Stimulated activated CD8-positive, alpha-beta memory T cell treated with anti-CD3 and anti-CD28 coated beads, Interleukin-7, amount 100 ng/mL, for 24 hours (primary cell): ENCODE measurements at places on chromosomes 12 and 14.

GRCh38 chr12:55797068-55797467 lies 20.5 kb downstream of the SARNP start:
- DNase-seq = no peak

- DNase-seq = no peak
These were observed 11.0 kb upstream of the MLXIP start for GRCh38 chr12:122067548-122067947.

DNA sequence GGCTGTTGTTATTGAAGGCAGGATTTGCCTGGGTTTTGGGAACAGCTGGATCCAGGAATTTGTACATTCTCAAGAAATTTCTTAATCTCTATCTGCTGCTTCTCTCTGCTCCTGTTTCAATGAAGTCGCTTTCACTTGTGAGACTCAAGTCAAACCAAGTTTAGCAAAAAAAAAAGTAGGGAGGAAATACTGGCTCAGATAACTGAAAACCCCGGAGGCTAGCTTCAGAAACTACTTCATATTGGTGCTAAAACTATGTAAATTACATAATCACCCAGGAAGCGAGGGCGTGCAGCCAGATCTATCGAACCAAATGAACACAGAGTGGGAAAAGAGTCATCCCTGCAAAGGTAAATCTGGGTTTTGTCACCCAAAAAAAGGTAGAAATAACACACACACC lies 68.3 kb upstream of the FICD start:
- DNase-seq = no peak

GRCh38 chr14:60642270-60643140 lies 6.8 kb downstream of the SIX1 start:
- DNase-seq = no peak

- DNase-seq = no peak
These were observed 5.4 kb downstream of the REC8 start for GRCh38 chr14:24177041-24177825.

- DNase-seq = no peak
These were observed 142.7 kb downstream of the TTLL5 start for GRCh38 chr14:75803765-75804164.

- no peak for DNase-seq
These were observed 128.8 kb upstream of the OR4E1 start for GRCh38 chr14:21802441-21802840.

GRCh38 chr14:105385698-105386365 lies 12.5 kb upstream of the TEX22 start:
- DNase-seq = no peak

- no peak for DNase-seq
These were observed 30.0 kb downstream of the GALNT16 start for GRCh38 chr14:69289811-69290520.

- no peak for DNase-seq
These were observed 316.3 kb downstream of the SLC6A15 start for GRCh38 chr12:84596266-84596665.

GRCh38 chr14:96285667-96286066 lies 29.7 kb downstream of the BDKRB1 start:
- DNase-seq = no peak

DNA sequence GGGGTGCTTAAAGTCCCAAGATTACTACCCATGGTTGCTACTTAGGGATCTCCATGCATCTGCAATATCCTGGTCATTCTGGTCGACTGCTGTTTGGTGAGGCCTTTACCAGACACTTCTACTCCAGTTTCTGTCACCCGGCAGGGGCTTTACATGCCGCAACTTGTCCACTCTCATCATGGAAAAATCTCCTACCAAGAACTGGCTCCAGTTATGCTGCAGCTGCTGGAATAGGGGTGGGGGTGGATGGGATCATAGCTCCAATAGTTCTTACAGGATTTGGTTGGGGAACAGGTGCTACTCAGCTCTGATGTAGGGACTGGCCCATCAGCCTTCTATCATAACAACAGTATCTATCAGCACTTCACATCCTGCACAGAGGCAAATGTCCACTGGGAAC lies 51.6 kb downstream of the SPTB start:
- no peak for DNase-seq

DNA sequence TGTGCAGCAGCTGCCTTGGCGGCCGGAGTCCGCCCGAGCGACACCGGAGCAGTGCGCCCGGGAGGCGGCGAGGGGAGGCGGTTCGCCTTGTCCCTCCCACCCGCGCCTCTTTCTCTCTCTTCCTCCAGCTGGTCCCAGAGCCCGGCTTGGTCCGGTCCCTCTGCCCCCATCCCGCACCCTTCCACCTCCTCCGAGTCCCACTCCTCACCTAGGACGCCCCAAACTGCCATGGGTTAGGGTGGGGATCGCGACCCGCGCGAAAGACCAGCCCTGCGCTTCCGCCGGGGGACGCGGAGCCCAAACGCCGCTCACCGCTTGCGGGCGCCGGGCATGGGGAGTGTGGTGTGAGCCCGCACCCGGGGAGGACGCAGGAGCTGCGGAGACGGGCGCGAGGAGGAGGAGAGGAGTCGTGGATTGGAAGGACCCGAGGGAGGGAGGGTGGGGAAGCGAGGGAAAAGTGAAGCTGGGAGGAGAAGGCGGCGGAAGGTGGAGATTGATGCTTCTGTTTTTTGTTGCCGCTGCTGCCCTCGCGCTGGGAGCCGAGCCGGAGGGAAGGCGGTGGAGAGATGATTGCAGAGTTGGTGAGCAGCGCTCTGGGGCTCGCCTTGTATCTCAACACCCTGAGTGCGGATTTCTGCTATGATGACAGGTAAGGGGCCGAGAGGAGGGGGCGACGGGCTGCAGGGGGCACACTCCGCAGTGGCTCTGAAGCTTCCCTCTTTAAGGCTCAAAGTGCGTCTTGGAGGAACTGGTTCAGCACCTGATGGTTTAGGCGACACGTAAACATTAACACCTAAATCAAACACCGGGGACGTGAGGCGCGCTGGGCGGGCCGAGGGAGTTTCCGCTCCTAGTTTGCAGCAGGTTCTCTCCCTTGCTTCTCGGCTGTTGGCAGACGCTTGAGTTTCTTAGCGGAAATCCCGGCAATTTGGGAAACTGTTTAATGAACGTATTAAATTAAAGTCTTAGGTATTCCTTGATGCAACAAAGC lies 610 bp downstream of the TMTC2 start:
- DNase-seq = peak; percentile 24

- no peak for DNase-seq
These were observed 179.1 kb downstream of the KITLG start for GRCh38 chr12:88401155-88401554.

- DNase-seq = no peak
These were observed 147.0 kb upstream of the ARID2 start for GRCh38 chr12:45582536-45582935.

GRCh38 chr12:40117818-40118217 lies 11.9 kb upstream of the SLC2A13 start:
- no peak for DNase-seq

DNA sequence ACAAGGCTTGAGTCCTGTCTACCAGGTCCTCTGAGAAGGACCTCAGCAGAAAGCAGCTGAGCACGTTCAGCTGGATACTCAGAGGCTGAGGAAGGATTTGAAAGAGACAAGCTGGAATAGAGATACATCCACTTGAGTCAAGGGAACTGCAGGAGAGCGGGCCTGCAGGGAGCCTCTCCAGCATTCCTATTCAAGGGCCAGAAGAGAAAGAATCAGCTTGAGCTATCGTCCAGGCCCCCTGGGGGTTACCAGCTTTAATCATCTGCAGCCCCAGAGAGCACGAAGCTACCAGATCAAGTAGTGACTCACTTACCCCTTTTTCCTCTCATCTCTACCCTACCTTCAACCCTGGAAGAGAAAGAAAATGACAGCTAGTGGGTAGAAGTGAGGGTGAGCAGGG lies 80.9 kb downstream of the NDUFA12 start:
- DNase-seq = no peak

GRCh38 chr14:71235875-71236274 lies 328.6 kb downstream of the PCNX1 start:
- no peak for DNase-seq

GRCh38 chr12:64760808-64761573 lies 1.8 kb upstream of the GNS start:
- DNase-seq = no peak

DNA sequence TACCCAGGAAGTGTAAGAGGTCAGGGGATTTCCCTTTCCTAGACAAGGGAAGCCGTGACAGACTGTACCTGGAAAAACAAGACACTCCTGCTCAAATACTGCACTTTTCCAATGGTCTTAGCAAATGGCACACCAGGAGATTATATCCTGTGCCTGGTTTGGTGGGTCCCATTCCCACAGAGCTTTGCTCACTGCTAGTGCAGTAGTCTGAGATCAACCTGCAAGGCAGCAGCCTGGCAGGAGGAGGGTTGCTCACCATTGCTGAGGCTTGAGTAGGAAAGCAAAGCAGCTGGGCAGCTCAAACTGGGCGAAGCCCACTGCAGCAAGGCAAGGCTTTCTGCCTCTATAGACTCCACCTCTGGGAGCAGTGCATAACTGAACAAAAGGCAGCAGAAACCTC lies 1.0 kb upstream of the RDH16 start:
- DNase-seq = no peak

DNA sequence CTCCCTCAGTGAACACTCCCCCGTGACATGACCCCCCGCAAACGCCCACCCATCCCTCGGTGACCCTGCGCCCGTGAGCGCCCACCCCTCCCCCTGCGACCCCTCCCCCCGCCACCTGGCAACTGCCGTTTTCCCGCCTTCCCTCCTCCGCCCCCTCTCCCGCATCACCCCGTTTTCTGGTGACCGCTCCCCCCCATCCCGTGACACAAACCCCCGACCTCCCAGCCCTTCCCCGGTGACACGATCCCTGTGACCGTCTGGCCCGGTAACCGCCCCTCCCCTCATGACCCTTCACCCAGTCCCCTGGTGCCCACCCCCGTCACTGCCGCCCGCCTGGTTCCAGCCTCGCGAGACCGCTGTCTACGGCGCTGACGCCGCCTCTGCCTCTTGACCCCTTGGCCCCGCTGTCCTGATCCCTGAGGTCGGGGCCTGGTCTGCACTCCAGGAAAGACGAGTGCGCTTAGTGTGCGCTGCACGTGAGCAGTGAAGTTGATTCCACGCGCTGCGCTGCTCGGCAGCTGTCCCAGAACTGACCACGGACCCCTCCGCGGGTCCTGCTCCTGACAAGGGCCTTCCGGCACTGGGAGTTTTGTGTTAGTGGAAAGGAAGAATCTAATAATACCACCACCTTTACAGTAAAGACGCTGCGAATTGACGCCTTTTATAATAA lies 59.4 kb downstream of the DDX51 start:
- peak; percentile 24 for DNase-seq

- no peak for DNase-seq
These were observed 164.6 kb downstream of the TMEM117 start for GRCh38 chr12:44000309-44000952.

GRCh38 chr14:55107766-55108554 lies 21.1 kb upstream of the LGALS3 start:
- DNase-seq = no peak

DNA sequence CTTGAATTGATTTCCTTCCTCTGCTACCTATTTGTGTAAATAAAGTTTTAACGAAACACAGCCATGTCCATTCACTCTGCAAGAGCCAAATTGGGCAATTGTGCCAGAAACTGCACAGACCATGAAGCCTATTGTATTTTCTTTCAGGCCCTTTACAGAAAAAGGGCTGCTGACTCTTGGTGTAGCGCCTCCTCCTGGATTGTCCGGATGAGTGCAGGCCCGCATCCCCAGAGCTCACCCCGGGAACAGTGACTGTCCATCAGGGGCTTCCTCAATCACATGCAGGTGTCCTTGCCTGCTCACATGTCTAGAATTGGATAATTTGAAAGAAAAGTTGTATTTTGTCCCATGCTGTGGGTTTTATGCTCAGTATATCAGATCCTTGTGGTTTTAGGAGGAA lies 1282.2 kb downstream of the AACS start:
- no peak for DNase-seq

DNA sequence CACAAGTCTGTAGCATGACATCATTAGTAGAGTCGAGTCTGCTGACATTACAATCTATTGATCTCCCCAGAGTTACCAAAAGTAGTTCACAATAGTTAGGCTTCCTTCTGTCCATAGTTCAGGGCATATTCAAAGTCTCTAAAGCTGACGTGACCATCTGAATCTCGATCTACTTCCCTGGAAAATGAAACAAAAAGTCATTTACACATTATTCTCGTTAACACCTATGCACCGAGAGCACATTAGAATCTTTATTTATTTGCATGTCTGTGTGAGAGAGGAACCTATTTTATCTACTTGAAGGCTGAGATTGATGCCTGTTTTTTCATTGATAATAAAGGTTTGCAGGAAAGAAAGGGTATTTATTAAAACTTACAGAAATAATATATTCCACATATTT lies 157.4 kb downstream of the EFCAB11 start:
- no peak for DNase-seq

- DNase-seq = no peak
These were observed 707.2 kb downstream of the AACS start for GRCh38 chr12:125772403-125772802.

GRCh38 chr14:38836539-38836938 lies 266.5 kb downstream of the SEC23A start:
- no peak for DNase-seq

DNA sequence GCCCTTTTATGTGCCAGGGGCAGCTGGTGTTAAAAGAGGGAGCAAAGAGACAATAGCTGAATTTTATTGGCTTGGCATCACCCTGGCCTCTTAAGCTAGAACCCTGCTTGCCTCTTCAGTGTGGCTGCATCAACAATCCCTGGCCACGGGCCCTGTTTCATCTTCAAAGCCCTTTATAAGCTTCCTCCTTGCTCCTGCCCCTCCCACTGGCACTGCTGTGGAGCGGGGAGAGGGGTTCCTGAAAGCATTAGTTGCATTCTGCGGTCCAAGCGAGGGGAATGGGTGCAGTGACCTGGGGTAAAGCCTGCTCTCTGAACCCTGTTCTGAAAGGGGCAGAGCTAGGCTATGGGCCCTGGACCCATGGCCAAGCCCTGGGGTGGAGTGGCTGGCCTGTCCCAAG lies 220 bp upstream of the KRT83 start:
- DNase-seq = no peak

DNA sequence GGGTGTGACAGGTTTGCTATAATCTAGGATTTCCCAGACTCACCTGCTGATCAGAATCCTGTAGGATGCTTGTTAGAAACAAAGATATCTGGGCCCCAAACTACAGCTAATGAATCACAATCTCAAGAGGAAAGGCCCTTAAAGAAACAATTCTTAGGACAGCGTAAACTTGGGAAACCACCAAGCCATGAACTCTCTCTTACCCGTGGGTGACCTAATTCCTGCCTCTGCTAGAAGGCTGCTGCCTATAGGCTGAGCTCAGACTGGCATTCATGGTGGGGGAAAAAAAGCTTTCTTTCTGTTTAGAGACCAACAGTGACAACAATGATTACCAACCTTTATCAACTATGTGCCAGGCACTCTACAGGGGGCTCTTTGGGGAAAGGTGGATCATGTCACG lies 213.9 kb upstream of the FKBP4 start:
- DNase-seq = no peak

DNA sequence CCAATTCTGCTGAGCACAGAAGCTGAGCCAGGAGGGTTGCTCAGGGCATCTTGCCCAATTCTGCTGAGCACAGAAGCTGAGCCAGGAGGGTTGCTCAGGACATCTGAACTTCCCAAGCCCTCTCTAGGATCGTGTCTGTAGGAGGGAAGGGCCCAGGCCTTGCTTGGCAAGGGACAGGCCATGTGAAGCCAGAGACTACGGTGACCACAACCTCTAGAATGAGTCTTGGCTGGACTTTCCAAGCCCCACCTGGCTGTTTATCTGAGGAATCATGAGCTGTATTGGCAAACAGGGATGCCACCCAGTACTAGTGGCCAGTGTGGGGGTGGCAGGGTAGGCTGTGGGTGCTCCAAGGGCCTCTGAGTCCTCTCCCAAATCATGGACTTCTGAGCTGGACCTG lies 7.7 kb upstream of the SERPINA6 start:
- DNase-seq = no peak
